ENCODE measurements at places on chromosomes 3 and 15.

DNA sequence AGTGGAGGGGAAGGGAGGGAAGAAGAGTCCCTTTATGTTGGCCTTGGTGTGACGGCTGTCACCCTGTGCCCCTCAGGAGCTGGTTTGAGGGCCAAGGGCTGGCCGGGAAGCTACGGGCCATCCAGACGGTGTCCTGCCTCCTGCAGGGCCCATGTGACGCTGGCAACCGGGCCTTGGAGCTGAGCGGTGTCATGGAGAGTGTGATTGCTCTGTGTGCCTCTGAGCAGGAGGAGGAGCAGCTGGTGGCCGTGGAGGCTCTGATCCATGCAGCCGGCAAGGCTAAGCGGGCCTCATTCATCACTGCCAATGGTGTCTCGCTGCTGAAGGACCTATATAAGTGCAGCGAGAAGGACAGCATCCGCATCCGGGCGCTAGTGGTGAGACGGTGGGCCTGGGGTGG is 8.1 kb upstream of the RCCD1 start:
- DNase-seq = no peak

DNA sequence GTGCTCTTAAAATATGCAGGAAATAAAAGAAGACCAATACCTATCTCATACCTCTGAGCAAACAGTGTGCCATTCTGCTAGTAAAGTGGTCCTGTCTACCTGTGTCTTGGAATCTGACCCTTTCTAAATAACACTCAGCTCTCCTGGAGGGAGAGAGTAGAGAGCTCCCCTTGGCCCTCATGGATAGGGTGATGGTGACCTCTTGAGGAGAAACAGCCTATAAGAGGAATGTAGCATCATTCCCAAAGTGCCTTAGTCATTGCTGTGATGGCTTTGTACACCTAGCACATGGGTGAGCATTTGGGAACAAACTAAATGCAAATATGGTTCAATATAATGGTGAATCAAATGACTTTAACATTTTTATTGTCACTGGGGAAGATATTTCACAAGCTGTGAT is 10.0 kb downstream of the SNTN start:
- no peak for DNase-seq

DNA sequence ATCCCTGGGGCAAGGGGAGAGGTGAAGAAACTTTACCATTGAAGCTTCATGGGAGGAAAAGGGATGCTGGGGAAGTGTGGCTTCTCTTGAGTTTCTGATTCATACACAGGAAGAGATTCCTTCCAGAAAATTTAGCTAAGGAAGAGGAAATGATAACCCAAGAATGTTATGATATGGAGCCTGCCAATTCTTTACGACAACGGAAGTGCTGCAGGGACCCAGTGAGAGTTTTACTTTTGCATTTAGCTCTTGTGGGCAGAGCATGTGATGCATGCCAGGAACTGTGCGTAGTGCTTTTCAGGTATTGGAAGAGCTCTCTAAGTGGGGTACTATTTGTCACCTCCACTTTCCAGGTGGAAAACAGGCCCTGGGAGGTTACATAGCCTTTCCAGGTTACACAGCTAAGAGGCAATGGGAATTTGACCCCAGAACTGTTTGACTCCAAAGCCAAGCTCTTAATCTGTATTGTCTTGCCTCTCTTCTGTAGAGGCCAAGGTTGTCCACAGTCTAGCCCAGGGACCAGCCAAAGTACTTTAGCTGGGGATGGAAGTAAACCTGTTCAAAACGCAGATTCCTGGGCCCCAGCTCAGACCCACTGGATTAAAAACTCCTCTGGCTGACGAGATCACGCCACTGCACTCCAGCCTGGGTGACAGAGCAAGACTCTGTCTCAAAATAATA is 23.0 kb downstream of the CMTM7 start:
- peak; percentile 78 for DNase-seq

- no peak for DNase-seq
Observed at GRCh38 chr15:52117549-52117948, 5.0 kb upstream of the BCL2L10 start.

- DNase-seq = no peak
Observed at GRCh38 chr15:39585389-39585841, 4.5 kb downstream of the THBS1 start.

GRCh38 chr3:105013657-105014056 is 353.1 kb upstream of the ALCAM start:
- DNase-seq = no peak

DNA sequence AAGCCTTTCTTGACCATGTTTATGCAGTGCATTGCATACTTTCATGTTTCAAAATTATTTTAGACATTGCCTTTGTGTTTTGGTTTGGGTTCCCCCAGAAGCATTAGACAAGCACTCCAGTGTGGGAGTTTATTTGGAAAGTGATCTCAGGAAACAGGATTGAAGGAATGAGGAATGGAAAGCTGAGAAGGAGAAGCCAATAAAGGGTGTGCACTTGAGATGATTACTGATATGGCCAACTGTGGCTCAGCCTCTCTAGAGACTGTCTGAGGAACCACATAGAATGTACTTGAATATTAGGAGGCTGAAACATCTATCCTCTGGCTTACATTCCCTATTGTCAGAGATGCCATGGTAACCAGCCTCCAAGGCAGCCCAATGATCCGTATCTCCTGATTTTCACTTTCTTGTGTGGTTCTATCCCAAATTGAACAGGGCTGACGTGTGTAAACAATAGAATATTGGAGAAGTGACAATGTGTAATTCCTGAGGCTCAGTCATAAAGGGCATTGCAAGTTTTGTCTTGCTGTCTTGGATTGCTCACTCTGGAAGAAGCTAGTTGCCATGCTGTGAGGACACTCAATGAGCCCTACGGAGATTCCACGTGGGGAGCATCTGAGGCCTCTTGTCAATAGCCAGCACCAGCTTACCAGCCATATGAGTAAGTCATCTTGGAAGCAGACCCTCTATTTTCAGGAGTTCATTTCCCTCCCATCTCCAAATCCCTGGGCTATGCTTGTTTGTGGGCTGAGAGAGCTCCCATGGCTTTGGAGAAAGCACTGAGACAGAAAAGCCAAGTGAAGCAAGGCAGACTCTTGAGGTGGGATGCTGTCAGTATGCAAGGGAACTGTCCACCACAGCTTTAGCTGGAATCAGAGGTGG is 84.7 kb downstream of the SCN11A start:
- DNase-seq = no peak

DNA sequence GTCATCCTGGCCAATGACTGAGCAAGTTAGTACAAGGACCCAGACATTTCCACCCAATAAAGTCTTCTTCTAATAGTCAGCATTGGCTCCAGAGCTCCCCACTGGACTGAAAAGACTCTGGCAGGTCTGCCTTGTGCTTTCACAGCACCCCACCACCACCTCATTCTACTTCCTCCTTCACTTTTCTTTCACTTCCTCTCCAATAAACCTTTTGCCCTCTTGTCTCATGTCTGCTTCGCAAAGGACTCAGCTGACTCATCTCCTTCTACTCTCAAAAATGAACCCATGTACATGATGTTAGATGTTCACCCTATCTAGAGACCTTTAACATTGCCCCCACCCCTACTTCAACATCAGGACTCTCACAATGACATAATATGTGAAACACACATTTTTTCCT is 181.0 kb upstream of the PPP2R3A start:
- no peak for DNase-seq

- DNase-seq = no peak
Observed at GRCh38 chr15:78695854-78696253, 54.8 kb upstream of the CHRNB4 start.

GRCh38 chr15:42955518-42955917 is 34.9 kb upstream of the TTBK2 start:
- DNase-seq = no peak

DNA sequence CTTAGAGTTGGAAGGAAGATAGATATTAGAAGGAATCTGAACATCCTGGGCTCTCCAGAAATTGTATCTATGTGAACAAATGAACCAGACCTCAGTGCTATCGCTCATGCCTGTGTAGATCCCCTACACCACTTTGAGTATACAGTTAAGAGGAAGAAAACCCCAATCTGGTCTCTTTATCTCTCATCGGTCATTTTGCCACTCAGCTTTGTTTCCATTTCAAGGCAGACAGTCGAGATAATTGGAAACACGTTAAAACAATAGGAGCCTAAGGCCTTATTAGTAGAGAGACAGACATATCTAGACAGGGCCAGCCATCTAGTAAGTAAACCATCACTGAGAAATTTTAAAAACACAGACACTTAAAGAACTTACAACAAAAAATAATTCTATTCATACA is 101.6 kb downstream of the MYLK start:
- DNase-seq = no peak

- DNase-seq = no peak
Observed at GRCh38 chr3:5754602-5755001, 567.1 kb downstream of the EDEM1 start.

DNA sequence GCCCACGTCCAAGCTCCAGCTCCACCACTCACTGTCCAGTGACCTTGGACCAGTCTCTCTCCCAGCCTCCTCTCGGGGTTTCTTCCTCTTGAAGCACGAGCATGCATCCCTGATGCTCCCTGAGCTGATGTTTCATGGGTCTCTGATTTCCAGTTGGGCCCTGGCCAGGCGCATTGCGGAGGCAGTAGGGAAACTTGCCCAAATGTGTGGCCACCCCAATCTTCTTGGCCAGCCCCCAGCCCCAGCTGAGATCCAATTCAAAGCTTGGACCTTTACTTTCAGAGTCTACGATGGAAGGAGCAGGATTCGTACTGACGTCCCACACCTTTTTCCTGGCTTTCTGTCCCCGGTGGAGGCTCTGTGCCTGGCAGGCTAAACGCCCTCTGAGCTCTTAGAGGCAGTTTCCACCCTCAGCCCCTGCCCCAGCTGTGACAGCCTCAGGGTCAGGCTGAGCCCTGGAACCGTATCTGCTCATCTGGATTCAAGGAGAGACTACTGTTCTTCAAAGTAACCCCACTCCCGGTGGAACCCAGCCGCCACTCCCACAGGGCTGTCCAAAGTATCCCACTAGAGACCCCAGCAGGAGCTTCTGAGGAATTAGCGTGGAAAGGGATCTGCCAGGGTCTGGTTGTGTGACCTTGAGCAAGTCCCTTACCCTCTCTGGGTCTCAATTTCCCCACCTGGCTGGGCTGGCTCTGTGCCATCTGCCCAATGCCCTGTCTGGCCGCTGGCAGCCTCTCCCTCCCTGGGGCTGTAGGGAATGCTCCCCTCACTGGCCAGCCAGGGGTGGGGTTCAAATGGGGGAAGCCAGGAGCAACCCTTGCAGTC is 37.4 kb downstream of the CPN2 start:
- no peak for DNase-seq

DNA sequence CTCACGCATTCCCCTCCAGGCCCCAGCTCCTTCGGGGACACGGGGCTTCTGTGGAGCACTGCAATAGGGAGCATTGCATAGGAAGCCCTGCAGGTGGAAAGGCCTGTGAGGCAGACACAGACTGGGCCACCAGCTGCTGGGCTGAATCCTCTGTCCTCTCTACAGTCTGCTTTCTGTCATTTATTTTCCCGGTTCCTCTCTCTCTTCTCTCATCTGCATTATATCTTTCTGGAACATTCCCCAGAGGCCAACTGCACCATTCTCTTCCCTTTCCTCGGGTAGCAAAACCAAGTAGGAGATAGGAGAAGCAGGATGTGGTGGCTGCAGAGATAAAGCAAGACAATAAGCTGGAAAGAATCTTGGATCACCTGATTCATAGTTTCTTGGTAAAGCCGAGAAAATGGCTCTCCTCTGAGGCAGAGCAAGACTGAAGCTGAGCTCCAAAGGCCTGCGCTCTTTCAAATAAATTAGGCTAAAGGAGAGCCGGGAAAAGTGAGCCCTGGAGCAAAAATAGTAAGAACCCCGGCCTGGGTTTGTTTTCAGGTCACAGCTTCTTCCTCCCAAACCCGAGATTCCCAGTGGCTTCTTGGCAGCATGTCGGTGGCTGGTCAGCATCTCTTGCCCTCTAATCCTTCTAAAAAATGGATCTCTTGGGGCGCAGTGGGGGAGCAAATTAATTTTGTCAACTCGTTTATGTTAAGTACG is 5.3 kb downstream of the TM4SF4 start:
- no peak for DNase-seq

DNA sequence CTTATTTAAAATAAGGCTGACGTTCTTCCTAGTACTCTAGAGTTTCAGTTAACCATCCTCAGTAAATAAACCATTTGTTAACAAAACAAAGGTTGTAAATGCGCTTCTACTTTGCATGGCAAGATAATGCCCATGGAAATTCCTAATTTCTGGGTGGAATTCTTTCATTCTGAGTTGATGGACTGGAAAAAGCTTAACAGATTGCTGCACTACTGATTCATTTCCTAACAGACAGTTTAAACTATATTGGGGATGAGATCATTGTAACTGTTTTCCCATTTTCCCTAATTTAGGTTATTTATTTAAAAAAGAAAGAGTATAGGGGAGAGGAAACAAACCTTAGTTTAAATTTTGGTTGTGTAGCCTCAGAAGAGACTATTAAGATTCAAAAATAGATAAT is 342.2 kb downstream of the NLGN1 start:
- no peak for DNase-seq

- no peak for DNase-seq
Observed at GRCh38 chr3:3817865-3818264, 18.6 kb downstream of the LRRN1 start.

GRCh38 chr3:4786431-4786830 is 192.8 kb upstream of the BHLHE40 start:
- no peak for DNase-seq

GRCh38 chr3:177936721-177937120 is 599.5 kb upstream of the KCNMB2 start:
- DNase-seq = no peak

DNA sequence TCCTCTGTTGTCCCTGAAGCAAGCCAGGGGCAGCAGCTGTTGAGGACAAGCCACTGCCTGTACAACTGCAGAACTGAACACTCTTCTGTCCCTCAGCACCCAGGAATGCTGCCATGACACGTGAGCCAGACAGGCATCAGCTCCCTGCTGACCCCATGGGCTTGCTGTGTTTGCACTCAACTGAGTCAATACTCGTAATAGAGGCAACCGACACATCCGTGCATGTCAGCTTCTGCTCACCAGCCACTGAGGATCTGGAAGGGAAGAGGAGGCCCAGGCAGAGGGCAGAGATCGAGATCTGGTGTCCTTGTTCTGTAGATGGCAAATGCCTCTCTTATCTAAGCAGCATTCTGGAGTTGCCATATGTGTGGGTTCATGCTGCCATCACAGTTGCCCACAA is 54.3 kb upstream of the SEC61A1 start:
- no peak for DNase-seq

- DNase-seq = no peak
Observed at GRCh38 chr3:65627062-65627461, 411.7 kb downstream of the MAGI1 start.

DNA sequence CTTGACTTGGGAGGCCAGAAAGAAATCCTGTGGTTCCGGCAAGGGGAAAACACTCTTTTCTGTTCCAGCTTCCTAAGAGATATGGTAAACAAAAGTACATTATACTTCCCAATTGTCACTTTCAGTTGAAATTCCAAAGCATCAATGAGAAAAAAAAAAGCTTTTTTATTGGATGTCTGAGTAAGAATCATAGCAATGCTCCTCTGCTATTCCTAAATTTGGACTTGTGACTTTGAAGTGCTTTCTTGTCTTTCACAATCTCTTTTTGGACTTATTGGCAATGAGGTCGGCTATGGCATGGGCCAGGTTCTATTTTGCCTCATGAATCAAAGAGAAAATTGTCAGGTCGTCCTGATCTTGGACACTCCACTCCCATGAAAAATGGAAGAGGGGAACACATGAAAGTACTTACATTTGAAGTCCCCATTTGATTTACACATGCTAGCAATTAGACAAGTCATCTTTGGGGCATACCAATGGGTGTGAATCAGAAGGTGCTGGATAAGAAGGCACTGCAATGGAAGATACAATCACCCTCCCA is 170.5 kb downstream of the GREM1 start:
- DNase-seq = no peak

All from activated naive CD4-positive, alpha-beta T cell treated with anti-CD3 and anti-CD28 coated beads for 36 hours (primary cell).